IMR-90 (cell line): ENCODE measurements at places on chromosomes 4 and X. TPM values are rescaled to one million over a fixed set of nuclear protein-coding genes. Genes with fewer than 3 reads are reported as not detected.

RTL3 gene
- 0.83 and 1.1 TPM in 2 replicates for total RNA-seq

DNA sequence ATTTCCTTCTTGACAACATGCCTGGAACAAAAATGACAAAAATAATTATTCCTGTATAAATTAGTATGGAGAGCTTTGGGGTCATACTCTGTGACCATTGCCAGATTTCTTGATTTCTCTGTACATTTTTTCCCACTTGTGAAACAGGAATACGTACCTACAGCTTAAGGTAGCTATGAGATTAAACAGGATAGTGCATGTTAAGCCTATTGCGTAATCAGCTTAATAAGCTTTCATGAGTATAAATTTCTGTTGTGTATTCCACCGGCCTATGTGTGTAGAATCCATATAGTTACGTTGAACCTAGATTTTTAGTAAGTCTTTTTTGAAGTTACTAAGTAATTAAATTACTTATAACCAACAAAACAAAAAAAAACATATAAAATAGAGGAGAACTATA is 334.9 kb downstream of the DCTD start:
- DNase-seq: no peak
- H3K27ac ChIP-seq: no peak overlapping the region
- no peaks in the 10 kb centered on the region for H3K27me3 ChIP-seq
- H3K4me1 ChIP-seq: peaks cover 2% of the 10 kb centered on the region; the same call in 1 of the 2 replicates
- H3K36me3 ChIP-seq: no peaks in the 10 kb centered on the region
- H3K4me3 ChIP-seq: no peak overlapping the region

- peak overlapping the region; percentile 70 for H3K27ac ChIP-seq
- peaks cover 3% of the 10 kb centered on the region; the same call in 1 of the 2 replicates for H3K27me3 ChIP-seq
- no peaks in the 10 kb centered on the region for H3K36me3 ChIP-seq
- peaks cover 11% of the 10 kb centered on the region for H3K4me1 ChIP-seq
- H3K4me3 ChIP-seq: no peak overlapping the region
- peak; percentile 80 for DNase-seq
Observed at GRCh38 chrX:16658284-16658683, 8.3 kb downstream of the S100G start.

ATP1B4 gene
- total RNA-seq: not detected in 2 replicates

GRCh38 chr4:76850010-76850441 is 47.9 kb downstream of the SOWAHB start:
- H3K36me3 ChIP-seq: no peaks in the 10 kb centered on the region
- H3K27ac ChIP-seq: no peak overlapping the region
- H3K27me3 ChIP-seq: no peaks in the 10 kb centered on the region

EVC2 gene
- total RNA-seq: 5.8 and 5.9 TPM in 2 replicates

DNA sequence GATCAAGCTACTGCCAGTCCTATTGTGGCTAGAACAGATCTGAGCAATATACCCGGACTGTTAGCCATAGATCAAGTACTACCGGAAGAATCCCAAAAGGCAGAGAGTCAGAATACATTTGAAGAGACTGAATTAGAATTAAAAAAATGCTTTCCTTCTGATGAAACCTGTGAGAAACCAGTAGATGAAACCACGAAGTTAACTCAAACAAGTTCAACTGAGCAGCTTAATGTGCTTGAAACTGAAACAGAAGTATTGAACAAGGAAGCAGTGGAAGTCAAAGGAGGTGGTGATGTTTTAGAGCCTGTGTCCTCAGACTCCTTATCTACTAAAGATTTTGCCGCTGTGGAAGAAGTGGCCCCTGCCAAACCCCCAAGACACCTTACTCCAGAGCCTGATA is 46.8 kb downstream of the WDR44 start:
- peak; percentile 37 for DNase-seq
- H3K27ac ChIP-seq: no peak overlapping the region
- H3K36me3 ChIP-seq: peaks cover 10% of the 10 kb centered on the region
- H3K4me3 ChIP-seq: no peak overlapping the region
- no peaks in the 10 kb centered on the region for H3K27me3 ChIP-seq

NLGN4X gene
- total RNA-seq: not detected in 2 replicates

GRCh38 chr4:177297785-177298391 is 11.8 kb upstream of the NEIL3 start:
- peaks cover 7% of the 10 kb centered on the region for H3K4me1 ChIP-seq
- no peaks in the 10 kb centered on the region for H3K36me3 ChIP-seq
- DNase-seq: no peak
- H3K27ac ChIP-seq: no peak overlapping the region

DNA sequence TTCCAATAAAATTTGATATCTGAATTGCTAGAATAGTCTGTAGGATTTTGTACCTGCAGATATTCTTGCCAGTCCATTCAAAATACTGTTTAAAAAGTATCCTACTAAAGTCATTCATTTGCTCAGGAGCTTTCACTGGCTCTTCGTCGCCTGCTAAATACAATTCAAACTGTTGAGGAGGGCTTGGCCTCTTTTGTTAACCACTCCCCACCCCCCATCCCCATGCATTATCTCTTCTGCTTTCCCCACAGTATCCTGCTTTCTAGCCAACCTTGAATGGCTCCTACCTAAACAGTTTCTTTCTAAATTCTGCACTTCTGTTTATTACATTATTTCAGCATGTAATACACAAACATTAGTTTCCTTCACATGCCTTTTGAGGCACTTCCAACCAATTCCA is 230.8 kb downstream of the CPE start:
- H3K27ac ChIP-seq: no peak overlapping the region
- no peak overlapping the region for H3K4me3 ChIP-seq
- no peaks in the 10 kb centered on the region for H3K36me3 ChIP-seq
- H3K4me1 ChIP-seq: no peaks in the 10 kb centered on the region

GLOD5 gene
- total RNA-seq: not detected in 2 replicates

GRCh38 chr4:35506161-35506560 is 738.2 kb downstream of the ARAP2 start:
- no peaks in the 10 kb centered on the region for H3K27me3 ChIP-seq
- H3K27ac ChIP-seq: no peak overlapping the region
- no peak for DNase-seq

DNA sequence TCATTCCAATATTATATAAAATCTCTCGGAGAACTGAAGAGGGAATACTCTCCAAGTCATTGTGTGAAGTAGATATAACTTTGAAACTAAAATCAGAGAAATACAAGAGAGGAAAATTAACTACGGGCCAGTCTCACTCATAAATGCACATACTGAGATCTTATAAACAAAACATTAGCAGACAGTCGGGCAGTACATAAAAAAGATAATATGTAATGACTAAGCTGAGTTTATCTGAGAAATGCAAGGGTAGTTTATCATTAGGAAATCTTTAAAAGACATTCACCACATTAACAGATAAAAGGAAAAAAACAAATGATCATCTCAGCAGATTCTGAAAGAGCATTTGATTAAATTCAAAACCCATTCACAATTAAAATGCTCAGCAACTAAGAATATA is 116.7 kb downstream of the NYX start:
- no peaks in the 10 kb centered on the region for H3K36me3 ChIP-seq
- H3K27ac ChIP-seq: no peak overlapping the region
- H3K27me3 ChIP-seq: no peaks in the 10 kb centered on the region
- no peak overlapping the region for H3K4me3 ChIP-seq
- DNase-seq: peak; percentile 45
- H3K4me1 ChIP-seq: peaks cover 3% of the 10 kb centered on the region

DNA sequence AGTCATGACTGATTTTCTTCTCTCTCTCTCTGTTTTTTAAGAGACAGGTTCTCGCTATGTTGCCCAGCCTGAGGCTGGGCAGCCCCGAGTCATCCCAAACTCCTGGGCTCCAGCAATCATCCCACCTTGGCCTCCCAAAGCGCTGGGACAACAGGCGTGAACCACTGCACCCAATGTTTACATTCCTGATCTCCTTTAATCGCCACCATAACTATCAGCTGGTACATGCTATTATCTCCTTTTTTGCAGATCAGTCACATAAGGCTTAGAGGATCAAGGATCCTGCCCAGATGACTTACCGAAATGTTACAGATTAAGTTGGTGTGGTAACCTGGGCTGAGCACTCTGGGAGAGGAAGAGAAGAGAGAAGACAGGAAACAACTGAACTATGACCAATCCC is 1.5 kb upstream of the USP46 start:
- peaks cover 4% of the 10 kb centered on the region for H3K4me1 ChIP-seq
- H3K4me3 ChIP-seq: no peak overlapping the region
- H3K27me3 ChIP-seq: no peaks in the 10 kb centered on the region
- no peak for DNase-seq
- no peak overlapping the region for H3K27ac ChIP-seq

DNA sequence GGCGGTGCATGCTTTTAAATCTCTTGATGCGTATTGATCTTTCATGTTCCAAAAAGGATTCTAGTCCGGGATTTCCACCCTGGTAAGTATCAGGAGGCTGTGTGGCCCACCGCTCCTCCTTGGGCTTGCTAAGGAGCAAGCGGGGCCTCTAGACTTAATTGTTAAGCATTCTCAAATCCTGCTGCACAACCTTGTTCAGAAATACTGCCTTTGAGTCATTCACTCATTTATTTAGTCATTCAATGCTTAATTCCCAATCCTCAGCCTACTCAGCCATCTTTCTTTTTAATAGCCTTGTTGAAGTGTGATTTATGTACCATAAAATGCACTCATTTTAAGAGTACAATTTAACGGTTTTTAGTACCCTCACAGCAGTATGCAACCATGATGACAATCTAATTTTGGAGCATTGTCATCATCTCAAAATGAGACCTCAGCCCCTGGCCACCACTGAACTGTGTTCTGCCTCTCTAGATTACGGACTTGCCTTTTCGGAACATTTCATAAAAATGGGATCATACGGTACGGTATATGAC is 15.6 kb upstream of the SLC2A9 start:
- H3K27me3 ChIP-seq: no peaks in the 10 kb centered on the region
- H3K36me3 ChIP-seq: no peaks in the 10 kb centered on the region
- H3K27ac ChIP-seq: no peak overlapping the region
- peaks cover 19% of the 10 kb centered on the region for H3K4me1 ChIP-seq

FAM53A gene
- 1.9 and 2.0 TPM in 2 replicates for total RNA-seq

DNA sequence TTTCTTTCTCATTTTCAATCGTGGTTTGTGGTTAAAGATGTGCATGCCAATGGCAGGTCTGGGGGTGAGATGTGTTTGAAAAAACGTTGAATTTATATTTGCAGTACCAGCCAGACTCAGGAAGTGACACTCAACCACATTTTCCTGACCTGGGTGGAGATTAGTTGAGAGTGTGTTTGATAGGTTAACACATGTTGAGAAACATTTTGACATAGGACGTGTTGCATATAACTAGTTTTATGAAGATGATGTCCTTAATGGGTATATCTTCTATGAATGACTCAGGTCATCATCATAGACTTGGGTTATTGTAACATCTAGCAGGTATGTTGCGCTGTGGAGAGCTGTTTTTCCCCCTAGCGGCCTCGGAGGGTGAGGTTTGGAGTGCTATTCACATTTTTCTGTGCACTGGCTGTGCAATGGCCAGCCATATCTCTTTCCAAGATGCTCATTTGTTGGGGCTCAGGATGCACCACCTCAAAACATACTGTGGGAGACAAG is 21.7 kb upstream of the CD38 start:
- H3K27me3 ChIP-seq: no peaks in the 10 kb centered on the region; the same call in 1 of the 2 replicates
- no peaks in the 10 kb centered on the region for H3K36me3 ChIP-seq
- peak; percentile 26 for DNase-seq
- no peaks in the 10 kb centered on the region; the same call in 1 of the 2 replicates for H3K4me1 ChIP-seq
- H3K27ac ChIP-seq: no peak overlapping the region

DNA sequence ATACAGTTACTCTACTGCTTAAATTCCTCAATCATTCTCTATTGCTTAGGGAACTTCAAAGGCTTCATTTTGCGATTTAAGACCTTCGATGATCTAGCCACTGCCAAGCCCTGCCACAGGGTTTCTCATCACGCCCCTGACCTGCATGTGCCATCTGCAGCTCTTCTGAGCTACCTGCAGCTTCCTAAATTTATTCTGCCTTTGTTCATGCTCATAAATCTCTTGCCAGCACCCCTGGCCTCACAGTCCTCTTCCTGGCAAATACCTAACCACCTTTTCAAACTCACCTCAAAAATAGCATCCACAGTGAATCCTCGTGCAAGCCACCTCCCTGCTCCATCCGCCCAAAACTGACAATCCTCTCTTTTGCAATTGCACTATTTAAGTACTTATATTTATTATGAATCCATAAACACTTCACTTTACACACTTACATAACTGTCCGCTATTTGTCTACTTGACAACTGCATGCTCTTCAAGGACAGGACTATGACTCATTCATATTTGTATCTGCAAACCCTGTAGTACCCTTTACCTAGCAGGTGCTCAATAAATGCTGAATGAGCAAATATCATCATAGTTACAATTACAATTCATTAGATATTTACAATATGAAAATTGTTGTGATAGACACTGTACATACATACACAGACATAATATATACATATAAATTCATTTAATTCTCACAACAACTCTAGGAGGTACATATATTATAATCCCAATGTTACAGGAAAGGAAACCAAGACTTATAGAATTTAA is 280.0 kb upstream of the RASGEF1B start:
- H3K27ac ChIP-seq: no peak overlapping the region
- no peaks in the 10 kb centered on the region; the same call in 1 of the 2 replicates for H3K27me3 ChIP-seq
- no peak for DNase-seq
- no peak overlapping the region for H3K4me3 ChIP-seq

GRCh38 chr4:111216791-111217190 is 593.9 kb upstream of the PITX2 start:
- H3K27ac ChIP-seq: no peak overlapping the region
- H3K27me3 ChIP-seq: no peaks in the 10 kb centered on the region
- H3K4me3 ChIP-seq: no peak overlapping the region
- DNase-seq: no peak

DNA sequence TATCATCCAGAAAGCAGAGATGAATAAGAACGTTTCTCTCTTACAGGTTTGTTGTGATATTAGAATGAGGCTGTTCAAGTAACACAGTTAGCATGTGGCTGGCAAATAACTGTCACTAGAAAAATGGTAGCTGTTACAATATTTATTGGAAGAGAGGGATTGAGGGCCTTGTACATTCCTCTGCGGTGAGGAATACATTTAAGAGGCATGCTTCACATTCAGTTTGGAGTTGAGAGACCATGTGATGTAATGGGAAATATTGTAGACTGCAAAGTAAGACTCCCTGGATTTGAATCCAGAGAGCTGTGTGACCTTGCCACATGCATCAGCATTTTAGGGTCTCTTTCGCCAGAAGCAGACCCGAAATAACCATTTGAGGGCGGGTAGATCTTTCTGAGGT is 104.8 kb upstream of the KIT start:
- no peak overlapping the region for H3K4me3 ChIP-seq
- H3K36me3 ChIP-seq: no peaks in the 10 kb centered on the region
- peak; percentile 70 for DNase-seq
- H3K4me1 ChIP-seq: peaks cover 6% of the 10 kb centered on the region; the same call in 1 of the 2 replicates
- H3K27ac ChIP-seq: no peak overlapping the region

UGT8 gene
- not detected in 2 replicates for total RNA-seq

DNA sequence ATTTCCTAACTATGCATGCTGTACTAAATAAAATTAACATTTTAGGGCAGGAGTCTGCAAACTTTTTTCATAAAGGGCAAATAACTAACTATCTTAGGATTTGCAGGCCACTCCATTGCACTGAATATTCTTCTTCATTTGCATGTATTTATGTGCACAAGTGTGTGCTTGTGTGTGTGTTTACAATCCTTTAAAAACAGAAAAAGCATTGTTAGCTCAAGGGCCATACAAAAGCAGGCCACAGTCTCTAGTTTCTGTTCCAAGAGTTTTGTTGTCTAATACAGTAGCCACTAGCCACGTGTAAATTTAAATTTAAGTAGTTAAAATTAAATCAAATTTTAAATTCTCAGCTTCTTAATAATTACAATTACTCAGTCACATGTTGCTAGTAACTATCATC is 621.8 kb downstream of the TMA16 start:
- no peak overlapping the region for H3K27ac ChIP-seq
- no peaks in the 10 kb centered on the region for H3K4me1 ChIP-seq
- DNase-seq: no peak
- H3K4me3 ChIP-seq: no peak overlapping the region

- H3K4me3 ChIP-seq: no peak overlapping the region
- no peaks in the 10 kb centered on the region for H3K27me3 ChIP-seq
- DNase-seq: no peak
Observed at GRCh38 chrX:149207518-149207917, 297.6 kb downstream of the IDS start.

PPEF1 gene
- not detected in 2 replicates for total RNA-seq

UGT2B11 gene
- total RNA-seq: not detected in 2 replicates

DDX53 gene
- not detected in 2 replicates for total RNA-seq
